ENCODE measurements at places on chromosomes 12 and 14.
A peak's percentile ranks its signal among the peaks of the same experiment; 100 is the strongest.

DNA sequence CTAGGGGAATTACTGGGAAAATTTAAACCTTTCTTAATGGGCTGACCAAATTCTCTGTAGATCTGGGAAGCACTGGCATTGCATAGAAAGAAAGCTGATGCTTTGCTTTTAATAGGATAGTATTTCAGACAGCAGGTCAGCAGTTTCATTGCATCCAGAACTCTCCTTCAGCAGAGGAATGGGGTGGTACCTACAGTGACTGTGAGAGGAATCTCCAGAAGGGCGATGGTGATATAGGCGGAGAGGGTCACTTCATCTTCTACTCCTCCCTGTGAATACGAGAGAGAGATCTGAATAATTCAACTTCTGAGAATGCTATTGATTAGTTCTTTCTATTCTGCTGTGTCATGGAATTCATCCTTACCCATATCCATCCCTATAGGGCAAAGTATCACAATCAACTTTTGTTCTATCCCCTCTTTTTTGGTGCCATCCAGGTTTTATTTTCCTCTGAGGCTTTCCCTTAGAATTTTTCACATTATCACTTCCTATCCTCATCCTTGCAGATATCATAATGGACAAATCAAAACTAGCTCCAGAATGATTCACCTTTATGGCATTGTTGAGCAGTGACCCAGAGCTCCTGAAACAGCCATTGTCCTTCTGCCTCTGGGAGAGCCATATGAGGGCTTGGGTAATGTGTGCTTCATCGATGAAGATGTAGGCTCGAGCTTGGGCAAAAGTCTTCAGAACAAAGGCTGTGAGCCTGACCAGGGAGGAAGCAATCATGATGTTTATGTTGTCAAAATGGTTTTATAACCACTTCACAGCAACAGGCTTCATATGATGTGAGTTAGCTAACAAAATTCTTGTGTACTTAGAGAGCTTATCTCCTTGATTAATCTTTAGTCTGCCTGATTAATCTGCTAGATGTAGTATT lies 38.3 kb downstream of the A2M start:
- no peak for DNase-seq

DNA sequence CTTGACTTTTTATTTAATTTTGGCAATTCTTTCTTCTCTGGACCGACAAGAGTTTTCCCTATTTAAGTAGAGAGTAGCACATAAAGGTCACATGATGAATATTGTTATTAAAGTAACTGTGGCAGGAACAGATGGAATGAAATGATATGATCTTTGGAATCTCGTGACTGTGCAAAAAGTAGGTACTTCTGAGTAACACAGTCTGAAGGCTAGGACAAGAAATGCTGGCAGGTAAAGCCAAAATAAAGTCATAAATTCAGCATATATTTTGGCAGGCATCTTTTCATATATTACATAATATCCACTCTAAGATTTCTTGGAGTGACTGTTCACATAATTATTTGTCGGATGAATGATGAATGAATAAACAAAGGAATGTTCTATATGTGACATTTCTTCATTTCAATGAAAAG lies 121.4 kb downstream of the EFCAB11 start:
- DNase-seq = no peak

- peak; percentile 59 for DNase-seq
Observed at GRCh38 chr12:4829161-4829792, 80.4 kb upstream of the KCNA1 start.

DNA sequence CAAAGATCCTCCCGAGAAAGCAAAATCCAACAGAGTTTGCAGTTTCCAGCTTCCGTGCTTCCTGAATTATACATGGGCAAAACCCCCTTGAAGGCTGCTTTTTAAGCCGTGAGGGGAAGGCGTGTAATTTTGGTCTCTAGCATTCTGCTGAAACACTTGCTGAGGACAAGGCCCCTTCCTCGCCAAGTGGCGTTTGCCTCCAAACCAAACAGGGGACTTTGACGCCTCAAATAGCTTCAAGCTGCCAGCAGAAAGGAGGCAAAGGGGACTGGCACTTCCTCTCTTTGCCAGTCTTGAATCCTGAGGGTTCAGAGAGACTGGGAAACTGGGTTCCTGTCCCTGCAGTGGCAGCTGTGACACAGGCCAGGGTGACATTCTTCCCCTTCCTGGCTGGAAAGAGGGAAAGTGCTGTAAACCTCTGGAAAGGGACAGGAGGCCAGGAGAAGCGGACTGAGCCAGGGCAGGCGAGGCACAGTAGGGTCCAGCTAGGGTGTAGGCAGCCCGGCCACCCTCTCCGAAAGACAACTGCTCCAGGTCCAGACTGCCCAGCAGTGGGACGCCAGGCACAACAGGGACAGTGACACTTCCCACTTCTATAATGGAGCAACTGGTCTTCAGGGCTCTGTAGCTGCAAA lies 96.2 kb upstream of the MED13L start:
- no peak for DNase-seq

GRCh38 chr14:53896726-53897125 lies 59.9 kb downstream of the BMP4 start:
- DNase-seq = no peak

- DNase-seq = no peak
Observed at GRCh38 chr12:9252256-9252655, 44.1 kb upstream of the PZP start.

DNA sequence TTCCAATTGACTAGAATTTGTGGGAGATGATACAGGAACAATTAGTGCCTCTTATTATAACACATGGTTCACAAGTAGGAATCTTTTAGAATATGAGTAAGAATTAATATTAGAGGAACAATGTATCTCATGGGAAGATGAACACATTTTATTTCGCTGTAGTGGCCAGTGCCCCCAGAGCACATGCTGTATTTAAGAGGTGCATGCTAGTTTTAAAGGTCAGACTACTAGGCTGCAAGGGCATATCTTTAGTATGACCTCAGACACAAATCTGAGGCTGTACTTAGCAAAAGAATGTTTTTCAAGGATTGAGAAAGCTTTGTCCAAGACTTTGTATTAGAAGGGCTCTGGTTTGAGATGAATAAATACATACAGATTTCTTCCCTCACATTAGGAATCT lies 586.9 kb downstream of the CCER1 start:
- no peak for DNase-seq

GRCh38 chr12:12990700-12991468 lies 9.2 kb downstream of the HEBP1 start:
- no peak for DNase-seq

- DNase-seq = no peak
Observed at GRCh38 chr14:93947282-93947681, 20.1 kb downstream of the FAM181A start.

GRCh38 chr12:93243689-93244513 lies 133.8 kb upstream of the NUDT4 start:
- peak; percentile 23 for DNase-seq

DNA sequence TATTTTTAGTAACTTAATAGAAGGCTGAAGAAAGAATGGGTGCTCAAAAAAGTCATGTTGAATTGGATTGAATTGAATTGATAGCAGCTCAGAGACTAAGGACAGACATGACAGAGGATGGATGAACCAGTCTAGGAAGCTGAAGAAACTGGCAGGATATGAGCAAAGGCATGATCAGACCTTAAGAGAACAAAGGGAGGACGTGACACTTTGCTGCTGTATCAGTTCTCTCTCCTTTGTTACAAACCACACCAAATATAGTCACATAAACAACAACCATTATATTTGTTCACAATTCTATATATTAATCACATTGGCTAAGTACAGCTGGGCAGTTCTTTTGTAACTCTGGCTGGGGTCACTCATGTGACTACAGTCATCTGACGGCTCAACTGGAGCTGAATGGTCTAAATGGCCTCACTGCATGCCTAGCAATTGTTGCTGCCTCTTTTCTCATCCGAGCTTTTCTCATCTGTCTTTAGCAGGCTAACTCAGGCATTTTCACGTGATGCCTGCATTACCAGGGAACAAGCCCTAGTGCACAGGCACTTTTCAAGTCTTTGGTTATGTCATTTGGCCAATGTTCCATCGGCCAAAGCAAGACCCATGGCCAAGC lies 355.0 kb downstream of the ETNK1 start:
- DNase-seq = no peak
